ENCODE measurements at places on chromosomes 7 and 10. TPM values are rescaled to one million over a fixed set of nuclear protein-coding genes. Genes with fewer than 3 reads are reported as not detected.

Gene LRRD1
- polyA plus RNA-seq: 0.75 TPM

Gene STRA8
- 0.32 TPM for polyA plus RNA-seq

DNA sequence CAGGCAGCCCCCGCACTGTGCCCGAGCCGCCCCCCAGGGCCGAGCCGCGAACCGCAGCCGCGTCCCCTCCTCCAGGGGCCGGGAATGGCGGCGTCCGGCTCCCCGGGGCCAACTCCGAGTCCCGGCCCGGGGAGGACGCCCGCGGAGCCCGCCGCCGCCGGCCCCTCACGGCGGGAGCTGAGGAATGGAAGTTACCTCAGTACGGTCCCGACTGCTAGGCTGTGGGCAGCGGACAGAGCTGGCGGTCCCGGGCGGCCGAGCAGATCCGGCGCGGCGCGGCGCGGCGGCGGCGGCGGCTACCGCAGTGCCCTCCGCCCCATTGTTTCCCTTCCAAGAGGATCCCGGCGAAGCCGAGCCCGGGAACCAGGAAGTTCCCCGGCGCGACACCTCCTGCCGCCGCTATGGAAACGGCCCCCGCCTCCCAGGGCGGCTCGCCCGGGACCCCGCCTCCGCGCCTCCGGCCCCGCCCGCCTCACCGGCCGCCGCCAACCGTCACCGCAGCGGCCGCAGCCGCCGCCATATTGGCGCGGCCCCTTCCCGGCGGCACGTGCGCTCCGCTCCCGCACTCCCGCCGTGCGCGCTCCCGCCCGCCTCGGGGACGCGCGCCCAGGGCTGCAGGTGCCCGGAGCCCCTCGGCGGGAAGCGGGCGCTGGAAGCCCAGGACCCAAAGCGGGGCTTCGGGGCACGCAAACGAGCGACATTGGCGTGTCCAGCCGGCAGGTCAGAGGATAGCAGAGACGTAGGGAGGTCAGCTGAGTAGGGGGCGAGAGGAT is at the start of gene USP6NL:
USP6NL (minus strand) TSS at position 403 of the 773 bp plus-strand sequence. CDS start 14,016 bp downstream, outside the sequence.
- peak; percentile 86 for DNase-seq

DNA sequence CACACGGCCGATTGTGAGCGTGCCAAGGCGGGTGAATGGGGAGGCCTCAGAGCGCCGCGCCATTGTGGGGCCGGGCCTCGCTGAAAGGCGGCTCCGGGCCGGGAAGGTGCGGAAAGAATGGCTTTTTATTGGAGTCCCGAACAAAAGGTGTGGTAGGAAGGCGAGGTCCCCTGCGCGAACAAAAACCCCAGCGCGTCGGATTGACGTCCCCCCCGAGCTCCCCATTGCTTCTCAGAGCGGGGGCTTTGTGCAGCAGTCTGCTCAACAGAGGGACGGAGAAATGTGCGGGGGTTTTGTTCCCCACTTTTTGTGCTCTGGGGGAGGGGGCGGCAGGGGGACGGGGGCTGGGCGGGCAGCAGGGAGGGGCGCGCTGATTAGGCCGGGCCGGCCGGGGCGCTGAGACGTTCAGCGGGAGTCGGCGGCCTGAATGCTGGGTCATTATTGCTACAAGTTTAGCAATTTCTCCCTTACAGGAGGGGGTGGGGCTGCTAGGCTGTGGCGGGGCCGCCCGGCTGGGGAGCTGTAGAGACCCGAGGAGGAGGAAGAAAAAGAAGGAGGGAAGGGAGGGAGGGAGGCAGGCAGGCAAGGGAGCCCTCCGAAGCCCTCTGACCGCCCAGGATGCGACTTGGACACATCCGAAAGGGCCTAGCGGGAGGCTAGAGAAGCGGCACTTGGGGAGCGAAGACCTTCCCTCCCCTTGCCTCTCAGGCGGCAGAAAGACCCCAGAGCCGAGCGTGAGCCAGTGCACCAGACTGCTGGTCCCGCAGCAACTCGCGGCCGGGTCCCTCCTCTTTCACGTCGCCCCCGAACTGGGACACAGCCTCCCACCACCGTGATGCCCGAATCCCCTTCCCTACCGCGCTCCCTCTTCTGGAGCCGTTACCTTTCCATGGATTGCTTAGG is 4.6 kb downstream of the NKX2-3 start:
- no peak for DNase-seq

DNA sequence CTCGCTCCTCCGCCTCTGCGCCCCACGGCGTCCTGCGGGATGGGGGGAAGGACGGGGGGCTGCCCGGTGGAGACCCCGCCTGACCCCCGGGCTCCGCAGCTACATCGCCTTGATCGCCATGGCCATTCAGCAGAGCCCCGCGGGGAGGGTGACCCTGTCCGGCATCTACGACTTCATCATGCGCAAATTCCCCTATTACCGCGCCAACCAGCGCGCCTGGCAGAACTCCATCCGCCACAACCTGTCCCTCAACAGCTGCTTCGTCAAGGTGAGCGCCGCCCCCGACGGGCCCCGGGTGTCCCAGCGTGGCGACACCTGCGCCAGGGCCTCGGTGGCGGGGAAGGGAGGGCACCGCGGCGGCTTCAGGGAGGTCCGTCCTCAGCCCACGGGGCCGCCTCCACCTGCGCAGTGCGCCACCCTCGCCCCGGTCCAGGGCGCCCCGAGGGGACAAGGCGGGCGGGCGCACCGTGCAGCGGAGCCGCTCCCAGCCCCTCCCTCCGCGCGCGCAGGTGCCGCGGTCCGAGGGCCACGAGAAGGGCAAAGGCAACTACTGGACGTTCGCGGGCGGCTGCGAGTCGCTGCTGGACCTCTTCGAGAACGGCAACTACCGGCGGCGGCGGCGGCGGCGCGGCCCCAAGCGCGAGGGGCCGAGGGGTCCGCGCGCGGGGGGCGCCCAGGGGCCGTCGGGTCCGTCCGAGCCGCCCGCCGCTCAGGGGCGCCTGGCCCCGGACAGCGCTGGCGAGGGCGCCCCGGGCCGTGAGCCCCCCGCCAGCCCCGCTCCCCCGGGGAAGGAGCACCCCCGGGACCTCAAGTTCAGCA is 793 bp downstream of the FOXL3 start:
- no peak for DNase-seq

GRCh38 chr7:71843676-71844075 is 568.5 kb downstream of the CALN1 start:
- no peak for DNase-seq

DNA sequence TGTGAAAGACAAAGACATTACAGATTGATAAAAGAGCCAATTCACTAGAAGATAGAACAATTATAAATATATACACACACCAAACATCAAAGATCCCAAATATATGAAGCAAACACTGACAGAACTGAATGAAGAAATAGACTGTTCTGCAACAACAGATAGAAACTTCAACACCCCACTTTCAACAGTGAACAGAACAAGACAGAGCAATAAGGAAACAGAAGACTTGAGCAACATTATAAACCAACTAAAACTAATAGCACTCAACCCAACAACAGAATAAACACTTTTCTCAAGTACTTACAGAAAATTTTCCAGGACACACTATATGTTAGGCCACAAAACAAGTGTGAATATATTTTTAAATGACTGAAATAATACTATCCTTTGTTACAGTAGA is 10.9 kb downstream of the CDCA7L start:
- DNase-seq: no peak

GRCh38 chr10:10500937-10501336 is 516.7 kb upstream of the CELF2 start:
- no peak for DNase-seq

- DNase-seq: no peak
Measured at GRCh38 chr7:98163704-98164494, 47.3 kb upstream of the BHLHA15 start.

- no peak for DNase-seq
Measured at GRCh38 chr7:29508608-29509007, 55.0 kb upstream of the PRR15 start.

GRCh38 chr10:33012306-33012705 is 54.3 kb upstream of the ITGB1 start:
- no peak for DNase-seq

GRCh38 chr7:27170426-27171324 is 3.4 kb downstream of the HOXA10 start:
- DNase-seq: no peak

GRCh38 chr7:69811476-69812308 is 213.4 kb downstream of the AUTS2 start:
- DNase-seq: no peak

DNA sequence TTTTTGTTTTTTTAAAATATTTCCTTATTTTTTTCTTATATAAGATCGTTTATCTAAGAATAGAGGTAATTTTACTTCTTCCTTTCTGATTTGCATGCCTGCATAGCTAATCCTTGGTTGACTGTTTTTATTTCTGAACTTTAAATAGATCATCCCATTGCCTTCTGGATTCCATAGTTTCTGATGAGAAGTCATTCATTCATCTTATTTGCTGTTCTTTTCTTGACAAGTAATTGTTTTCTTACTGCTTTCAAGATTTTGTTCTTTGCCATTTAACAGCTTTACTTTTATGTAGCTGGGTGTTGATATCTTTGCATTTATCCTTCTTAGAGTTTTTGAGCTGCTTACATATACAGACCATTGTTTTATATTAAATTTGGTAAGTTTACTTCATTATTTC is 437.9 kb downstream of the SDK1 start:
- no peak for DNase-seq
